ENCODE measurements at places on chromosomes 4 and X. TPM values are rescaled to one million over a fixed set of nuclear protein-coding genes. Genes with fewer than 3 reads are reported as not detected.
A peak's percentile ranks its signal among the peaks of the same experiment; 100 is the strongest.

DNA sequence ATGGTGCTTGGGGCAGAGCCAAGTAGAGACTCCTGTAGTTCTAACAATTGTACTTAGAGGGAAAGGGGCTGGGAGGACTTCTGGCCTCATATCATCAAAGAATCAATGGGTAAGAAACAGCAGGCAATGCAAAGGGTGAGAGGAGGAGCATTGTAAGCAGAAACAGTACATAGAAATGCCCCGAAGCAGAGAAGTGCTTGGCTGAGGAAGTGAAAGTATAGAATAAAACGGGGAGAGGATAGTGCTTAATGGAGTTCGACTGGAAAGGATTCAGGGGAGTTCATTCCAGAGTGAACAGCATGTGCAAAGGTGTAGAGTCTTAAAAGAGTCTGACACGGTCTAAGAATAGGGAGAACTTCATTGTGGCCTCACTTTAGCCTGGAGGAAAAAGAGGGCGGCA is 103.0 kb downstream of the SYNPO2 start:
- DNase-seq: no peak

DNA sequence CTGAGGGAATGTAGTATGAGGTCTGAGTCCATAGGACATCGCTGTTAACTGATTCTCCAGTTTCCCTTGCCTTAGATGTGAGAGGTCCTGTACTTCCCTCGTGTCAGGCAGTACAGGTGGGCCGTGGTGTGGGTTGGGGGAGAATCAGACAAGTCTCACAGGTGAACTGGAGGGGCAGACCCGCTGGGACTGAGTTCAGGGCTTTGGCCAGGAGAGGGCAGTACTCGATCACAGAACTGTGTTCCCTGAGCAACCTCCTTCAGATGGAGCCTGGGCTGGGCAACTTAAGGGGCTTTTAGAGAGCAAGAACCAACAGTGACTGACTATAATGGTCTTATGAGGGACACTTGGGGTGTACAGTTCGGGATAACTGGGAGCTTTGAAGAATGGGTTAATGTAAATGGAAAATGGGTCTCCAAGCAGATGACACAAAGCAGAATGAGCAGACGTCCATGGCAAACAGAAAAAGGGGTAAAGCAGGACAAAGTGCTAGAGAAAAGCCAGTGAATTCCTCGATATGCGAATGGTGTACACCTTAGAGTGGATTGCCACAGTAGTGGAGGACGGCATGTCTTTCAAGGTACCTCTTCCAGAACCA is 83.6 kb downstream of the CCNG2 start:
- DNase-seq: peak; percentile 64

- no peak for DNase-seq
These were observed 1.9 kb downstream of the UBL4A start for GRCh38 chrX:154484255-154485149.

GRCh38 chrX:109848461-109849050 is 115.5 kb upstream of the ACSL4 start:
- DNase-seq: no peak

GRCh38 chrX:46922611-46923010 is 10.4 kb downstream of the JADE3 start:
- no peak for DNase-seq

Gene WAS
- total RNA-seq: 0.09 TPM

Gene SORCS2
- 0.27 TPM for total RNA-seq

Gene POF1B
- total RNA-seq: not detected
